ENCODE measurements at places on chromosomes 4 and X. TPM values are rescaled to one million over a fixed set of nuclear protein-coding genes. Genes with fewer than 3 reads are reported as not detected.

PPP3CA gene
- total RNA-seq, result 43.4 TPM

ANKRD37 gene
- 3.3 TPM for total RNA-seq

FAM156B gene
- 8.4 TPM for total RNA-seq

VBP1 gene
- total RNA-seq, result 55.5 TPM

NWD2 gene
- not detected for total RNA-seq

HHIP gene
- total RNA-seq, result 4.5 TPM

CXCR3 gene
- not detected for total RNA-seq

SPATA4 gene
- total RNA-seq, result 0.20 TPM

GSTCD gene
- total RNA-seq, result 23.7 TPM

FRG2 gene
- not detected for total RNA-seq

AFP gene
- not detected for total RNA-seq

TCP11X2 gene
- total RNA-seq, result not detected

HTN3 gene
- total RNA-seq, result not detected

RAI2 gene
- total RNA-seq, result 0.78 TPM

UTP14A gene
- 32.6 TPM for total RNA-seq

PCDH19 gene
- under 0.01 TPM for total RNA-seq

TLL1 gene
- total RNA-seq, result under 0.01 TPM

CFAP99 gene
- total RNA-seq, result not detected

TMEM31 gene
- total RNA-seq, result not detected

TMSB15A gene
- 1.4 TPM for total RNA-seq

NAP1L2 gene
- under 0.01 TPM for total RNA-seq

All from subcutaneous preadipocyte (primary cell).